CD4-positive, CD25-positive, alpha-beta regulatory T cell (primary cell): ENCODE measurements at places on chromosomes 11 and 22.

DNA sequence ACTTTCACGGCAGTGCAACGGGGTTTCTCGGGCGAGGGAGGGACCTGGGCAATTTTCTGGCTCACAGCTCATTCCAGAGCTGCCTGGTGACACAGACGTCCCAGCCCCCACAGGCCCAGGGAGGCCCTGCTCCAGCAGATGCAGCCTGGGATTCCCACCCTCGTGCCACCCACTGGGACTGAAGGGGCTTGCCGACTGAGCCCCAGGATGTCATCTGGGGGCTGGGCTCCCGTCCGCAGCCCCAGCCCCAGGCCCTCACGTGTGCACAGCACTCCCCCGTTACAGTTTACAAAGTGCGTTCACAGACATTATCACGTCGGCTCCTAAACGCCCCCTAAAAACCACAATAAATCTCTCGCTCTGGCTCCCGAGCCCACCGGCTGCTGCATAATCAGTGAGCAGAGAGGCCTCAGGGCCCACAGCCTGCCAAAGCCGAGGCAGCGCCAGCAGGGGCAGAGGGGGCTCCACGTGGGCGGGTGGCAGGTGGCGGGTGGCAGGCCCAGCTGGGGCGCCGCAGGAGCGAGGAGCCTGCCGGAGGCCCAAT, 76.9 kb upstream of the TCF20 start:
- DNase-seq = no peak

DNA sequence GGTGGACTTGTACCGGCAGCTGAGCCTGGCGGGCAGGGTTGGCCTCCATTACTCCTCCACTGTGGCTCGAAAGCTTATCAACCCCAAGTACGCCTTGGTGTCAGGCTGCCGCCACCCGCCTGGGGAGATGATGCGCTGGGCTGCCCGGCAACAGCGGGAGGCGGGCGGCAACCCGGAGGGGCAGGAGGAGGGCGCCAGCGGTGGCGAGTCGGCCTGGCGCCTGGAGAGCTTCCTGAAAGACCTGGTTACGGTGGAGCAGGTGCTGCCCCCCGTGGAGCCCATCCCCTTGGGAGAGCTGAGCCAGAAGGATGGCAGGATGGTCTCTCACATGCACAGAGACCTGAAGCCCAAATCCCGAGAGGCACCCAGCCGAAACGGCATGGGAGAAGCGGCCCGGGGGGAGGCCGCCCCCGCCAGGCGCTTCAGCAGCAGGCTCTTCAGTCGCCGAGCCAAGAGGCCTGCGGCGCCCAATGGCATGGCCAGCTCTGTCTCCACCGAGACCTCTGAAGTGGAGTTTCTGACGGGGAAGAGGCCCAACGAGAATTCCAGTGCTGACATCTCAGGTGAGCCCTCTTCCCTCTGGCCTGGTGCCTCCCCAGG, 26.7 kb downstream of the FAM83F start:
- DNase-seq = no peak

DNA sequence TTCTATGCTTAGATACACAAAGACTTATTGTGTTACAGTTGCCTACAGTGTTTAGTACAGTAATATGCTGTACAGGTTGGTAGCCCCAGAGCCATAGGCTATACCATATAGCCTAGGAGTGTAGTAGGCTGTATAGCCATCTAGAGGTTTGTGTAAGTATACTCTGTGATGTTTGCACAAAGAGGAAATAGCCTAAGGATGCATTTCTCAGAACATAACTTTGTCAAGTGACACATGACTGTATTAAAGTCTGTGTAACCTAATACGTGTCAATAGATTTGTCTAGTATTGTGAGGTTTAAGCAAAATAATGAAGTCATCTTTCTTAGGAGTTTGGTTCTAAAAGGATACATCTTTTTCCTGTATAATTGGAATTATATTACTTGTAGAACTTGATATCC, 5.5 kb downstream of the ZC3H12C start:
- no peak for DNase-seq

- no peak for DNase-seq
Observed at GRCh38 chr11:60880643-60881282, 13.4 kb downstream of the ZP1 start.

- peak; percentile 45 for DNase-seq
Observed at GRCh38 chr11:61120706-61121191, 18.5 kb downstream of the CD5 start.

DNA sequence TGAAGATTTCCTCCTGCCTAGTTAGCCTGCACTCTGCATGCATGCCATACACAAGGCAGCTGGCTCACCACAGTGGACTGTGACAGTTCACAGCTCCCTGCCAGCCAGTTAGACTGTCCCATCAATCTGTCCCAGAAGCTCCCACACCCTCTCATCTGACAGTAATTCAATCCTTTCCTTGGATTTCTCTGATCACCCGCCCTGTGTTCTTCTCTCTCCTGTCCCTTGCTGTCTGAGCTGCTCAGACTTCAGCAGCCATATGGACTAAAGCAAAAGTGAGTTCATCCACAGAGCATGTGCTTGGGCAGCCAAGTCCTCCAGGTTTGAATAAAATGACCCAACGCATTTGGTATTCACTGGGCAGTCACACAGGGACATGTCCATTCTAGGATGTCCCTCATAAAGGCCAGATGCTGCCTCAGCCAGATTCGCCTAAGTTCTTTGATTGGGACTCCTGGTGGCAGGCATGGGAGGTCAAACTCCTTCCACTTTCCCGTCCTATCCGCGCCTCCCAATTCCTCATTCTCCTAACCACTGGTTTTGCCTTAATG, 54.5 kb upstream of the ZBTB44 start:
- no peak for DNase-seq

GRCh38 chr22:25453557-25453956, 110.9 kb upstream of the GRK3 start:
- no peak for DNase-seq

DNA sequence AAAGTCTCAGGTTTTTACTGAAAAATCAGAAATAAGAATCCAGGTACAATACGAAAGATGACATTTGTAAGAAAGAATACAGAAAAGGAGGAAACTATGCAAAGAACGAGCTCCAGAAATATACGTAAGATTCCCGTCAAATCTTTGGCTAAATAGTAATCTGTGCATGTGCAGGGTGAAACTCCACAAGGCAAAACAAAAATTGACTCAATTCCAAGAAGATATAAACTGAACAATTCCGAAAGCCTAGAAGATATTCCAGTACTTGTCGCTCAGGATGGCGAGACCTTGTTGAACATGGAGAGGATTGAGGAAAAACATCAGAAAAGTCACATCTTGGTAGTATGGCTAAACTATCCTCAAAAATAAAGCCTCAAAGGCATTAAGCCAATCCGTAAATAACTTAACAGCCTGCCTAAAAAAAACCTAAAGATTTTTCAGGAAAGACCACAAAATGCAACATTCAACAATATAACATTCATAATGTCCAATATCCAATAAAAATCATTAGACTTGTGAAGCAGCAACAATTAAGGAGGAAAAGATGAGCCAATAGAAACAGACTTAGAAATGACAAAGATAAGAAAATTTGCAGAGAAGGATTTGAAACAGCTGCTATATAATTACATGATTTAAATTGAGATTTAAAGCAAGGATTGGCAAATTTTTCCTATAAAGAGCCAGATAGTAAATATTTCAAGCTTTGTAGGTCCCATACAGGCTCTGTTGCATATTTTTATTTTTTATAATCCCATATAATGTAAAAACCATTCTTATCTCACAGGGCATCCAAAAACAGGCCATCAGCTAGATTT, 166.4 kb upstream of the UBASH3B start:
- no peak for DNase-seq

DNA sequence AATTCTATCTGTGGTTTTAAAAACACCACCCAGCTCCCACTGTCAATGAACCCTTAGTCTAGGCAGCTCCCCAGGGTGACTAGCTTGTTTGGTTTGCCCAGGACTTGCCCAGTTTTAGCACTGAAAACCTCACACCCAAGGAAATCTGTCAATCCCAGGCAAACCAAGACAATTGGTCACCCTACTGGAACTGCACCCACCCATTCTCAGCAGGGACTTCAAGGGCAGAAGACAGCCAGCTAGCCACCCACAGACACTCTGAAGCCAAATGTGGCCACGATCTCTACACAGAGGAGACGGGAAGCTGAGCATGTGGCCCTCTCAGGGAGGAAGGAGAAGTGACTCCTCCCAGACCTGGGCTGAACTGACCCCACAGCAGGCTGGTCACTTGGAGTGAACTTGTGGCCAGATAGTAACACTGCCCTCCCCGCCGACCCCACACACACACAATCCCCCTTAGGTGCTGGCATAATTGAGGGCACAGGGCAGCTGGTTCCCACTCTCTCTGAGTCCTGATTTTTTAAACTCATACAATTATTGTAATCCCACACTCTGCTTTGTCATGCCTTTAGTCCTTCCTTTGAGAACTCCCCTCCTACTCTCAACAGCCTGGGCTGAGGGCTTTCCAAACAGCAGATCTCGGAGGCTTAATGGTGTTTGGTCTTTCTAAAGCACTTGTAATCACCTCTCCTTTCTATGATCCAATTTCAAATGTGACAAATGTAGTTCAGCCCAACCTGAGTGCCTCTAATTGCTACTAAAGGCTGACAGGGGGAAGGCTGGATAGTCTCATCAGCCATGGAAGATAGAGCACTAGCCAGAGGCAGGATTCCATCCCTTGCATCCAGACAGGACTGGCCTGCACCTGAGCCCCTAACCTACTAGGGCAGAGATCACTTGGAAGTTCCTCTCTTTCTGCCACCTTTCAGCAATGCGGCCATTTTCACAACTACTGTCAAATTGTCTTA, 74.7 kb upstream of the DRD2 start:
- DNase-seq = no peak

GRCh38 chr11:26755762-26756161, 33.9 kb upstream of the SLC5A12 start:
- no peak for DNase-seq

DNA sequence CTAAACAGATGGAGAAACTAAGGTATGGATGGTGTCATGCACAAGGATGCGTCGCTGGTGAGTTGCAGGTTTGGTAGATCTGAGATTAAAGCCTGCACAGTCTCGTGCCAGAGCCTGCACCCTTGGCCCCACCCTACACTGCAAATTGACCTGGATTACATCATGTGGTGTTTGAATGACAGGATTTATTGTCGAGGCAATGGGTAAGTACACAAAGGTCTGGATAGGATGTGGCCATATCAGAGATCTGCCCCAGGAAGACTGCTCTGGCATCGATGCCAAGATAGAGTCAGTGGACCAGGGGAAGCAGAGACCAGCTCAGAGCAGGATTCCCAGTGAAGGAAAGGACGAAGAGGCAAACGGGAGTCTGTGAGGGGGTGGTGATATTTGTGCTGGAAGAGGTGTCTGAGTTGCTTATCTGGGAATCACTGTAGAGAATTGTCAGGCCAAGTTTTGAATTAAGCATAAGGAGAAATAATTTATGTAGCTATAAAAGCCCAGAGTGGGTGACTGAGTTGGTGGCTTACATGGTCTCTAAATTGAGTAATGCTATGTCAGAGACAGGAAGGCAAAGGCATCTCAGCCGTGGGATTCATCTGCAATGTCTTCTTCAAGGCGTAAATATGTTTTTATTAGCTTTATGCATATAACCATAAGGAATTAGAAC, 499.6 kb upstream of the B3GAT1 start:
- no peak for DNase-seq

DNA sequence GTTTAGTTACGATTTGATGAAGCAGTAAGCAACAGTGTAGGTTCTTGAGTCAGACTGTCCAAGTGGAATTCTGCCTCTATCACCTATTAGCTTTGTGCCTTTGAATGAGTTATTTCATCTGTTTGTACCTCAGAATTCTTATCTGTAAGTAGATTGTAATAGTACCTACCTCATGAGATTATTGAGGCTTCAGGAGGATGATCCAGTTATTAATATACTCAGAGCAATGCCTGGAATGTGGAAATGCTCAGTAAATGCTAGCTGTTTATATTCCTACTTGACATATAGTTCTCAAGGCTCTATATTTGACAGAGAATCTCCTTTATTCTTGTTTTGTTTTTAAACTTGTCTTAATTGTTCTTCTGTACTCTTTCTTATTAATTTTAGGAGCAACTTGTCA, 70.1 kb downstream of the SFI1 start:
- no peak for DNase-seq

DNA sequence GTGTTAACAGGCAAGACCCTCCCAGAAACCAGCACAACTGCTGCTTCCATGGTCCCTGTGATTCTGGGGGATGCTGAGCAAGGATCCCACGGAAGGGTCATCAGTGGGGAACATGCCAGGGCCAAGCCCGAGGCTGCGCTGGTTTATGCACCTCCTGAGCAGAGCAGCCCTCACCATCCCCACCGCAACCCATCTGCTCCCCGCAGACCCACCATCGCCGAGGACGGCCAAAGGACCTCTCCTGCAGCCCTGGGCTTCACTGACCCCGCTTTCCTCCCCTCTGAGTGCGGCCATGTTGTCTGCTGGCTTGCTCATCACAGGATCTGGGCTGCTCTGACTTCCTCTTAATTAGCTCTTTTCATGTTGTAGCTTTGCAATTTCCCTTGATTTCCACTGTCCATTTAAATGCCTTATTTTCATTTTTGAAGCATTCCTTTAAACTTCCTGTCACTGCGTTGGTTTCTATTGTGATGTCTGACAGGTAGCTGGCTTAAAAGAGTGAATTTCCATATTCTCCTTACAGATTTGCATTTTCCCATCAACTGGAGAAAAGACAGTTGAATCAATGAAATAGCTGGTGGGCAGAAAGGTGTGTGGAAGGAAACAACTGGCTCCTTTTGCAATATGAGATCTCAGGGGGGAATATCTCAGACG, 14.9 kb downstream of the TP53AIP1 start:
- DNase-seq = no peak

DNA sequence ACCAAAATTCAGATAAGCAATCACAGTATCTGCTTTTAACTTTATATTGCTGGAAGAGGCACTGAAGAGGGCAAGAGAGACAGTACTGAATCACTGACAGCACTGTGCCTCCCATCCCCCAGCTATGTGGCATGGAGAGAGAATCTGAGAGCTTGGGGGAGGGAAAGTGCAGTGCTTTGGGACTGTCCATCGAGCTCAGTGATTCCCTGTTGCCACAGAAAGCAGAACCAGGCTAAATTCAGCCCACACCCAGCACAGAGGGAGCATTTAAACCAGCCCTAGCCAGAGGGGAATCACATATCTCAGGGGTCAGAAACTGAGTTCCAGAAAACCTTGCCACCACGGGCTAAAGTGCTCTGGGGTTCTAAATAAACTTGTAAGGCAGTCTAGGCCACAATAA, 44.3 kb downstream of the KCNQ1 start:
- DNase-seq = no peak

GRCh38 chr11:3796801-3797328, 489 bp downstream of the NUP98 start:
- DNase-seq = no peak

- no peak for DNase-seq
Observed at GRCh38 chr11:73192272-73192671, 25.8 kb upstream of the P2RY2 start.

DNA sequence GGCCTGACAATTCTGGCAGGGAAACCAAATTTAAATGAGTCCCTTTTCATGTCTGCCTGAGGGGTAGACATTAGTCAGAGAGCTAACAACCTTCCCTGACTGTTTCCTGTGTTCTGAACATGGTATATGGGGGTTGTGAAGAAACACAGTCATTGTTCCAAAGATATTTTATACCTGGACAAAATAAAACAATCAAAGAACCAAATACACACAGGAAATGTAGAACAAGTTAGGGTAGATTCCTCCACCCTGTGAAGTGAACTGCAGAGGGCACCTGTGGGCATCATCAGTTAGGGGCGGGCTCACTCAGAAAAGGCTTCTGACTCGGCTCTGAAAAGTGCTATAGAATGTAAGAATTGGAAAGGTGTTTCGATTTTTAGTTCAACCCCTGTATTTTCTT, 231.9 kb upstream of the CADM1 start:
- no peak for DNase-seq
